Activated CD4-positive, alpha-beta T cell treated with anti-CD3 and anti-CD28 coated beads for 24 hours (primary cell): ENCODE measurements at places on chromosomes 4 and X.
A peak's percentile ranks its signal among the peaks of the same experiment; 100 is the strongest.

GRCh38 chr4:184728858-184729257, 5.0 kb downstream of the CENPU start:
- DNase-seq: no peak

GRCh38 chr4:185254434-185254833, 45.0 kb downstream of the SNX25 start:
- no peak for DNase-seq

DNA sequence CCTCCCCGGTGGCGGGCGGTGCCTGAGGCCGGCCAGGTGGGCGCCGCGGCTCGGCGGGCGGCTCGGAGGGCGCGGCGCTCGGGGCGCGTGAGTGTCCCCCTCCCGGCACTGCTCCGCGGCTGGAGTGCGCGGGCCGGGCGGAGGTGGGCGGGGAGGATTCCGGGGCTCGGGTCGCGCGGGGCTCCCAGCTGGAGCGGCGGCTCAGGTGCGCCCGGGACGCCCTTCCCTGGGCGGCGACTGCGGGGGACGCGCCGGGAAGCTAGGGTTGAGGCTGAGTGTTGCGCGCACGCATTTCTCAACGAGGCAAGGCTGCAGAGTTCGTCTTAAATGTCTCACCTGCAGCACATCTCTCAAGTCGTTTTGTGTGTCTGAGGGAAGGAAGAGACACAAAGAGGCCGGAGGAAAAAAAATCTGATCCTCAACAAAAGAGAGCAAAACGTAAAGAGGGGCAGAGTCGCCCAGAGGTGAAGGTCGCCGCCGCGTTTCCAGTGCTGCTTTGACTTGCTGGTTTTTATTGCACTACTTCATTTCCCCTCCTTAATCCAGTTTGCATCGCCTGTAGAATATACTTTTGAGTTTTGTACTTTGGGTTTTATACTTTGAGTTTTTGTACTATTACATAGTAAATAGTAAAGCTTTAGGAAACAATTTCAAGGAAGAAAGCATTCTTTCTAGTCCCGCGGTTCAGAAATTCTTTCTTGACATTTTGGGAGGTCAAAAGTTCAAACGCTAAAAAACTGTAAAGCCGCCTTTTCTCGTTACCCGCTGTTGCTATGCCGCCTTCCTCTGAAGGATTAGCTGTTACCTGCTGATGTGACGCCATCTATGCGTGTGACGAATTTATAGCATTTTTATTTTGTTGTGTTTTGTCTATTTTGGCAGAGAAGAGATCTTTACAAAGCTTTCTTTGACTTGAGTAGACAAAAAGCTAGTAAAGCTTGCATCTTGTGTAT, 106.5 kb upstream of the STOX2 start:
- no peak for DNase-seq

DNA sequence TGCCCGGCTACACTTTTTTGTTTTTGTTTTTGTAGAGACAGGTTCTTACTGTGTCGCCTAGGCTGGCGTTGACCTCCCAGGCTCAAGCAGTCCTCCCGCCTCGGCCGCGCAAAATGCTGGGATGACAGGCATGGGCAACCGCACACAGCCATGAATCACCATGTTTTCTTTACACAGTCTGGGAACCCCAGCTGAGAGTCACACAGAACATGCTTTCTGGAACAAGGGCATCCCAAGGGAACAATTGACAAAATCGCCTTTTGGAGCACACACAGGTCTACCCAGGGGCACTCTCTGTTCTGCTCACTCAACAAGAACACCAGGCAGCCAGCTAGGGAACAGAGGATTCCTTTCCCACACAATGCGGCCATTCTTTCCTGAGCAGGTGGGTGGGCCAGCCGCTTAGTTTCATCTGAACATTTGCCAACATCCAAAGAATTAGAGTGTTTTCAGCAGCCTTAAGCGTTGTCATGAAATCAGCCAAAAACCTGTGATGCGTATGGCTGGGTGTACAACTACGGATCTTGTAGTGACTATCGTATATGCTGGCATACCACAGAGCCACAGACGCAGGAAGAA, 15.7 kb downstream of the PRKX start:
- DNase-seq: no peak

GRCh38 chr4:156559346-156559745, 412.3 kb downstream of the PDGFC start:
- DNase-seq: no peak

GRCh38 chr4:133130171-133130570, 18.9 kb upstream of the PCDH10 start:
- DNase-seq: no peak

DNA sequence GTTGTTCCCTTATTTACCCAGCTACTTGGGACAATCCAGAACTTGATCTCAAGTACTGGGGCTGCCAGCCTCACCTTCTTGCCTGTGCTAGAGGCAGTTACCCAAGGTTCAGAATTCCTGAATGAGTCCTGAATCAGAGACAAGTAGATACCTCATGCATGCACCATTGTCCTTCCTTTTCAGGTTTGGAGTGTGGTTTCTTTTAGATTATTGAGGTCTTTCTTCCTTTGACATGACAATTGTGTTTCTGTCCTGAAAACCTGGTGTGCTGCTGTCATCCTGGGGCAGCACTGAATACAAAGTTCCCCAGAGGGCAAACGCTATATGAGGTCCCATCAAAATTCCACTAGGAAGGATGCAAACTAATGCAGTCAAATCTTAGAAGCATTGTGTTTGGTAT, 3.5 kb downstream of the CXCL2 start:
- DNase-seq: no peak

DNA sequence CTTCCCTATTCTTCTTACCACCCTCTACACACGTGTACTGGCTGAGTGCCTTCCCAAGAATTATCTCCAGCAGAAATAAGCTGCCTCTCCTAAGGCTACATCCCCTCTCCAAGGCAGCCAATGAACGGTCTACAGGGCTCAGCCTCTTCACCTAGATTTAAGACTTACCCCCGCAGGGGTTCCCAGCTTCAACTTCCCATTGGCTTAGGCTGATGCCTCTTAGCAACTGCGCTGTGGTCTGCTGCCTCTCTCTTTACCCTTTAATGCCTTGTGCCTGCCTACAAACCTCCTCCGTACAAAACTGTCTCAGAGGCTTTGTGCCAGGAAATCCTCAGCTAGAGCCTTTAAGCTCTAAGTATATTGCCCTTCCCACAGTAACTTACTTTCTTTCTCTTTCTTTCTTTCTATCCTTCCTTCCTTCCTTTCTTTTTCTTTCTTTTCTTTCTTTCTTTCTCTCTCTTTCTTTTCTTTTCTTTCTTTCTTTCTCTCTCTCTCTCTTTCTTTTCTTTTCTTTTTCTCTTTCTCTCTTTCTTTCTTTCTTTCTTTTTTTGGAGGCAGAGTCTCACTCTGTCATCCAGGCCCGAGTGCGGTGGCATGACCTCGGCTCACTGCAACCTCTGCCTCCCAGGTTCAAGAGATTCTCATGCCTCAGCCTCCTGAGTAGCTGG, 15.1 kb upstream of the PIGA start:
- no peak for DNase-seq

DNA sequence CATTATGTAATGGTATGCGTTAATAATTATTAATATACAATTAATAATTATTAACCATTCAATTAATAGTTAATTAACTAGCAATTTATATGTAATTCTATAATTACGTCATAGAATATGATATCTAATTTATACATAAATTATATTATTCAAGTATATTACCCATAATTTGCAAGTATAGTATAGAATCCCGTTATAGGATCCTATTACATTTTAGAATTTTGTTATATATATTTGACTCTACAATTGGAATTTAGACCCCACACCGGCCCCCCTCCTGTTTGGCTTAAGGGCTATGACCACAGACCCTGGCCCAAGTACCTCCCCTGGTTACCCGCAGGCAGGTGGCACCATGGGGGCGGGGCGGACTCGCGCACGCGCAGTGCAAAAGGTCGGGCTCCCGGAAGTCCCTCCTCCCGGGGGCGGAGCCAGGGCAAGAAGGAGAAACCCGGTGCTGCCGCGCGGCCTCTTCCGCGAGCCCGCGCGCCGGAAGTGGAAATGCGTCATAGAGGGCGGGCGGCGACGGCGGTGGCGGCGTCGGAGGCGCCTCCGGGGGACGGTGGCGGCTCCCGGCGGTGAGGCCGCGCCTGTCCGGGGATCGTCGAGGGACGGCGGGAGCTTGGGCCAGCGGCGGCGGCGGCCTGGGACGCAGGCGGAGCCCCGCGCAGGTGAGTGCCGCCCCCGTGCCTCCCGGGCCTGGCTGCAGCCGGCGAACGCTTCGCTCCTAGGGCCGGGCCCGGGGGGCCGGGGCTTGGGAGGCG, at the start of gene AKAP17A:
AKAP17A (plus strand) TSS at position 503 of the 761 bp plus-strand sequence. CDS start 1,859 bp downstream, outside the sequence.
- DNase-seq: peak; percentile 98

DNA sequence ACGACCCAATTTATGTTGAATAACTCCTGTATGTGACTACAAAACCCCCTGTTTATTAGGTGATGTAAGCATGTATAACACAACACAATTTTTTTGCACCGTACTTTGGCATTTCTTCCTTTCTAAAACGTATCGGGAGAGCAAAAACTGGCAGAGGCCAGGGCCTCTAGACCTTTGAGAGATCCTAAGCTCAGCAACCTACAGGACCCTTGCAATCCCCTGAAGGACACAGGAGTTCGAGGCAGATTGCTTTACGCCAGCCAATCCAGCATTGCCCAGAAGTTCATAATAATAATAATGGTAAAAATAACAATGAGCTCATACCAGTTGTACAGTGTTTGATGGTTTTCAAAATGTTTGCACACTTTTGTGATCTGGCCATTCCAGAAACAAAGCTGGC, 7.7 kb downstream of the NKX3-2 start:
- DNase-seq: no peak

- no peak for DNase-seq
Observed at GRCh38 chr4:142707401-142707800, 138.7 kb downstream of the INPP4B start.

DNA sequence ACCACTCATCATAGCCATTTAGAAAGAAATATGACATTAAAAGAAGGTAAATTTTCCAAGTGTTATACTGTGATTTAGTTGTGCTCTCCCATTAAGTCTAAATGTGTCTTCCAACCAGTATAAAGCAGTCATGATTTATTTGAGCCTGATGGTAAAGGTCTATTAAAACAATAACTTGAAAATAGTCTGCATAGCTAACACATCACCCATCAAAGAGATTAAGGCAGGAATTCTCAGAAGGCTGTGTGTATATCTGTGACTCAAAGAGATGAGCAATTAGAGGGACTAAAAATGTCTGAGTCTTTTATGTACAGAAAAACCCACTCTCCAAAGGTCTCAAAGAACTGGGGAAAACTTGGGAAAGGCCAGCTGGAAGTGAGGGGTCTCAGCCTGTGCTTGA, 70.3 kb upstream of the IQCM start:
- DNase-seq: no peak

DNA sequence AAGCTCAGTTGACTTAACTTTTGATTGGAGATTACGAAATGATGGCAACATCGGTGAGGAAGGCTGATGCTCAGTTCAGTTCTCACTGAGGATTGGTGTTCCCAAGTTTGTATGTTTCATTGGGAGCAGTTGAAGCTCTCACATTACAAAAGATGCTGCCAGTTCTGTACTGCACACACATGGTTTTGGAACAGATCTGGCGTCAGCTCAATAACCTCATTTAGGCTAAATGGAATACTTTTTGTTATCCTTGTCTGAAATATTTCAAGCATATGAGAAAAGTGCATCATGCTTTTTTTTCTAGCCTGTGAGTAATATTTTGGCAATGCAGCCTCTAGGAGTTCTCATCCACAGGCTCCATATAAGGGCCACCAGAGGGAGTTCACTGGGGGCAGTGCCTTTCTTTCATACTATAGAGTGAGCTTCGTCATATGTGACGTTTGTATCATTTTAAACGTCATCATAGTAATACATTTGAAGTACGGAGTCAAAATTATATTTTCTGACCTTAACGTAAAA, 4.1 kb downstream of the ENPEP start:
- no peak for DNase-seq

DNA sequence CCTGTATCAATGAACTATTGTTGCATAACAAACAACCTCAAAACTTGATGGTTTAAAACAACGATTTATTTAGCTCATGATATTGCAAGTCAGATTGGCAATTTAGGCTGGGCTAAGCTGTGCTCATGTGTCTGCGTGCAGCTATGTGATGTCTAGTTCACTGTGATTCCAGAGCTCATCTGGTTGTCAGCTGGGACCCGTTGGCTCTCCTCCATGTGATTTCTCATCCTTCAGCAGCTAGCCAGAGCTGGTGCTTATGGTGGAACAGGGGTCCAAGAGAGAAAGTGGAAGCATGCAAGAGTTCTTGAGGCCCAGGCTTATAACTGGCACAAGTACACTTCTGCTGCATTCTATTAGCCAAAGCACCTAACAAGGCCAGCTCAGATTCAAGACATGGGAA, 28.8 kb upstream of the TRPC3 start:
- DNase-seq: no peak

- DNase-seq: no peak
Observed at GRCh38 chrX:74535408-74536151, 78.8 kb downstream of the RLIM start.

DNA sequence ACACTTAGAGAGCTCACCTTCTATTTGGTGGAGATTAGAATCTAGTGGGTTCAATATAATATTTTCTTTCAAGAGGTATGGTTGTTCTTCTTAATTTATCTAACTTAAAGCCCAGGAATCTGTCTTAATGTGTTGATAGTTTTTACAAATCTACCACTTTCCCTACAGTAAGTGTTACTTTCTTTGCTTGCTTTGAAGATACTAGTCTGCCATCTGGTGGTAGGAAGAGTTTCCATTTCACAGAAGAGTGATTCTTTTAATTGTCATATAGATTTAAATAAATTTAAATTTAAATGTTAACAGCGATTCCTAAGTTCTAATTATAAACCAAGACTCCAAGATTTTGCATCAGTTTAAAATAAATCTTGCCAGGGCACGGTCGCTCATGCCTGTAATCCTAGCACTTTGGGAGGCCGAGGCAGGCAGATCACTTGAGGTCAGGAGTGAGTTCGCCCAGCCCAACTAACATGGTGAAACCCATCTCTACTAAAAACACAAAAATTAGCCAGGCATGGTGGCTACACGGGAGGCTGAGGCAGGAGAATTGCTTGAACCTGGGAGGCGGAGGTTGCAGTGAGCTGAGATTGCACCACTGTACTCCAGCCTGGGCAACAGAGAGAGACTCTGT, 43.5 kb downstream of the NUDT9 start:
- DNase-seq: peak; percentile 1

DNA sequence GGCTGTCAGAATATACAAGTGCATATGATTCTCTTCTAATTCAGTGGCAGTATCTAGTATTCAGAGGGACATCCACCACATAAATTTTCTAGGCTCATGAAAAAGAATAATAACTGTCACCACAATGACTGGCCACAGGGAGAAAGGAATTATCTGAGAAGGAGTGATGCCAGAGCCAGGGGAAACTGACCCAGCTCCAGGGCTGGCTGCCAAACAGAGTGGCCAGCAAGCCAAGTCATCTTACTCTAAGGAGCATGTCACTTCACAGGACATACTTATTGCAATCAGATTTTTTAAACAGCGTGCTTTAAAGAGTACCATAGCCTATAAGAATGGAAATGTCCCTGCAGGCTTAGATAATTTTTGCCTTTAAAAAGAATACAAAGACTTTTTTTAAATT, 5.8 kb upstream of the SEPTIN11 start:
- no peak for DNase-seq
